ENCODE measurements at places on chromosomes 5 and 9. TPM values are rescaled to one million over a fixed set of nuclear protein-coding genes. Genes with fewer than 3 reads are reported as not detected.

DNA sequence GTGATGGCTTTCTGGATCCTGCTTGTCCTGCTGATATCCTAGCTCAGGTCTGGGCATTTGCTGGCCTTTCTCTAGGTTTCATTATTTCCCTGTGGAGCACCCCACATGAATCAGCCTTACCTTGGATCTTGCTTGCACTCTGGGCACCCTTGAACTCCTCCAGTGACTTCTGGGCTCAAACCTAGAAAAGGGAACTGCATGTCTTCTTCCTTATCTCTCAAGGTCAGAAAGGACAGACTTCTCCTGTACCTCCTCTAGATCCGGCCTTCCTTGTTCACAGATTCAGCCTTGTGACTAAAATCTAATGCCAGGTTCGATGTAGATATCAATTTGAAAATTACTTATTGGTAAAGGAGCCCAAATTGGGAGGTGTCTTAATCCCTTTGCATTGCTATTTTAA, 267.9 kb downstream of the PARP8 start:
- no peaks in the 10 kb centered on the region for H3K4me1 ChIP-seq
- no peak for DNase-seq
- no peak overlapping the region for H3K4me3 ChIP-seq
- no peaks in the 10 kb centered on the region for H3K27me3 ChIP-seq
- no peak overlapping the region for H3K27ac ChIP-seq

GRCh38 chr9:4422495-4422894, 67.8 kb upstream of the SLC1A1 start:
- no peaks in the 10 kb centered on the region for H3K36me3 ChIP-seq
- no peak overlapping the region for H3K27ac ChIP-seq
- no peaks in the 10 kb centered on the region for H3K27me3 ChIP-seq
- no peaks in the 10 kb centered on the region for H3K4me1 ChIP-seq
- no peak for DNase-seq

The PCDHGA1 gene
- 1.4 TPM for total RNA-seq

- H3K4me1 ChIP-seq = peaks cover 10% of the 10 kb centered on the region
- no peaks in the 10 kb centered on the region for H3K27me3 ChIP-seq
- H3K27ac ChIP-seq = no peak overlapping the region
- peaks cover 19% of the 10 kb centered on the region for H3K36me3 ChIP-seq
- no peak for DNase-seq
Observed at GRCh38 chr5:180111273-180112002, 39.9 kb upstream of the RNF130 start.

- H3K27ac ChIP-seq = no peak overlapping the region
- H3K4me1 ChIP-seq = no peaks in the 10 kb centered on the region
- H3K36me3 ChIP-seq = no peaks in the 10 kb centered on the region
- H3K27me3 ChIP-seq = no peaks in the 10 kb centered on the region
Observed at GRCh38 chr9:114820776-114821501, 15.1 kb upstream of the TNFSF15 start.

DNA sequence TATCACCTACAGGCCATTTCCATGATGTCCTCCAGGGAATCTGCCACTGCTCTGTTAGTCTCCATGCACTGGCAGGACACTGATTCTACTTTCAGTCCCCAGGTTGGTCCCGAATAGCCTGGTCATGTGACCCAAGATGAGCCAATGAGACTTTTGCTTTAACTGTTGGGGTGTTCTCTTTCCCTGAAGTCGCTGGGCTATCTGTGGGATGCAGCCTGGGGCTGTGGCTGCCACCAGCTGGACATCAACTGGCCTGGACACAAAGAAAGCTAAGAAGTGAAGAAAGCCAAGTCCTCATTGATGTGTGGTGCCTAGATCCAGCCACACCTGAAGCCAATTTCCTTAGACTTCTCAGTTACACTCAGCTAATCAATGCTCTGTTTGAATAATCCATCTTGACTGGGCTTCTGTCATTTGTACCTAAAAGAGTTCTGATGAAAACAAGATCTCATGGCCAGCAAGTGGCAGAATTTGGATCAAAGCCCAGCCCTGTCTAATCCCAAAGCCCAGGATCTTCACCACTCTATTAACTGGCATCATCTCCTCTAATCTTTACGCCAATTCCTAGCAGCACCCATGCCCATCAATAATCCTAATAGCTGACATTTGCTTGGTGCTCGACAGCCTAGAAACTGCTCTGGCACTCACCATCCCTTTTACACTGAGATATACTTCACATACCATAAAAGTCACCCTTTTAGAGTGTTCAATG, 37.0 kb downstream of the SH3PXD2B start:
- peaks cover 83% of the 10 kb centered on the region for H3K4me1 ChIP-seq
- peaks cover 20% of the 10 kb centered on the region for H3K36me3 ChIP-seq
- no peak for DNase-seq
- no peaks in the 10 kb centered on the region for H3K27me3 ChIP-seq
- peak overlapping the region; percentile 88 for H3K27ac ChIP-seq

The ARL14EPL gene
- total RNA-seq = not detected

The RELL2 gene
- total RNA-seq = 22.6 TPM

DNA sequence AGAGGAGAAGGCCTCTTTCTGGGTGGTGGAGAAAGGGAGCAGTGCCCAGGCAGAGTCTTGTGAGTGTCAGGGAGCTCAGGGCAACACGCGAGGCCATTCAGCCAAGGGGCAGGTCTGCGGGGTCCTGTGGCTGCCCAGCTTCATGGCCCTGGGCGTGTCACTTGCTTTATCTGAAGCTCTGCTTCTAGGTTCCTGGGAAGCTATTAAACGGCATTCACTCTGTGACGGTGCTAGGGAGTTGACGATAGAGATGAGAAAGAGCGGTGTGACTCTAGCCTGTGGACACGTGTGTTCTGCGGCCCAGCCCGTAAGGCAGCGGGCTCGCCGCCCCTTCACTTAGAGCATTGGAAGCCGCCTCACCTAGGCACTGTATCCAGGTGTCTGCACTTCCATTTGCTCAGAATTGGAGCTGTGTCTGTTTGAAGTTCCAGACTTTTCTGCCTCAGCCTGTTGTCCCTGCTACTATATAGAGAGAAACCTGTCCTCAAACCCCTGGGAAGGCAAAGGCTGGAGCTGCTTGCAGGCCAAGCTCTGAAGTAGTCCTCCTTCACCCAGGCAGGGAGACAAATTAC, 88.3 kb downstream of the PHF2 start:
- H3K36me3 ChIP-seq = peaks cover 95% of the 10 kb centered on the region
- no peaks in the 10 kb centered on the region for H3K4me1 ChIP-seq
- no peak for DNase-seq
- H3K27ac ChIP-seq = no peak overlapping the region

Measured in spinal cord (tissue), 10 donors.